ENCODE measurements at places on chromosomes 1 and 21. TPM values are rescaled to one million over a fixed set of nuclear protein-coding genes. Genes with fewer than 3 reads are reported as not detected.

DNA sequence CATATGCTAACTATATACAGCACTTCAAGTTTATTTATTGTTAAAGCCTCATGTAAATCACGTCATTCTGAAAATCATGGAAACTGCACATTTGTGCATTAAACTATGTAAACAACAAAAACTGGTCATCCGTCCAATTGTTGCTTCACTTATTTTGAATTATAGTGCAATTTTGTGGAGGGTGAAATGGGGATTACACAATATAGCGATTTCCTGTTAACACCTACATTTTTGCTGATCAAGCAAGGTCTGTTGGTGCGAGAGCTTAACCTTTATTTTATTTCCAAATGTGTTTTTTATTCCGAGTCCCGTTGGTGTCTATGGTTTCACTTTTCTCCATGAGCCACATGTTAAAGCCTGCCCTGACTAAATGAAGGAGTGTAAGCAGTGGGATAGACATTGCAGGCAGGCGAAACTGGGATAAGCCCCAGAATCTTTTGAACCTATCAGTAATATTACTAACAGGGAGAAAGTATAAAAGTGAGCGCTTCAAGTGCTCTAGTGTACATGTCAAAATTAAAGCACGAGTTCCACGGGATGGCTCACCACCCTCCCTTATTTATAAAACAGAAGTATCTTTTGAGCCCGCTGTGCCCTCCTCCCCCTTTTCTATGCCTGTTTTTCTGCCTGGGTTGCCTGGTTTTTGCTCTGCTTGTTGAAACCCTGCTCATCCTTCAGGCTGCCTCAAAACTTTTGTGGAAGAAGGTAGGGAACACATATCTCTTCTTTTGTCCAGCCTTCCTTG is 120.7 kb downstream of the NFIA start:
- DNase-seq, result peak; percentile 16

The NEK2 gene
- polyA plus RNA-seq, result 8.8 TPM

GRCh38 chr1:37875833-37876232 is 16.4 kb upstream of the MTF1 start:
- DNase-seq, result no peak

The NCF2 gene
- polyA plus RNA-seq, result 0.43 TPM

The OBSCN gene
- polyA plus RNA-seq, result 5.9 TPM

- no peak for DNase-seq
Measured at GRCh38 chr1:153563483-153563901, 2.2 kb downstream of the S100A2 start.

- no peak for DNase-seq
Measured at GRCh38 chr1:143736562-143736961, 235.2 kb downstream of the FAM72C start.

GRCh38 chr1:87872189-87872588 is 543.5 kb downstream of the LMO4 start:
- no peak for DNase-seq

DNA sequence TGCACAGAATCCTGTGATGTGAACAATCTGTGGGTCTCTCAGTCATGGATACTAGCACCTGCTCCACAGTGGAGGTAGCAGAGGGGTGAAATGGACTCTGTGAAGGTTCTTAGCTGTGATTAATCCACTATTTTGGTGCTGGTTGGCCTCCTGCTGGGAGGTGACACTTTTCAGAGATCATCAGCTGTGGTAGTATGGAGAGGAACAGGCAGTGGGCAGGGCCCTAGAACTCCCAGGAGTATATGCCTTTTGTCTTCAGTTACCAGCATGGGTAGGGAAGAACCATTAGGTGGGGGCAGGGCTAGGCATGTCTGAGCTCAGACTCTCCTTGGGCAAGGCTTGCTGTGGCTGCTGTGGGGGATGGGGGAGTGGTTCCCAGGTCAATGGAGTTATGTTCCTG is 54.0 kb upstream of the KCNJ15 start:
- DNase-seq, result no peak

GRCh38 chr1:228828151-228828550 is 92.9 kb downstream of the RHOU start:
- DNase-seq, result no peak

DNA sequence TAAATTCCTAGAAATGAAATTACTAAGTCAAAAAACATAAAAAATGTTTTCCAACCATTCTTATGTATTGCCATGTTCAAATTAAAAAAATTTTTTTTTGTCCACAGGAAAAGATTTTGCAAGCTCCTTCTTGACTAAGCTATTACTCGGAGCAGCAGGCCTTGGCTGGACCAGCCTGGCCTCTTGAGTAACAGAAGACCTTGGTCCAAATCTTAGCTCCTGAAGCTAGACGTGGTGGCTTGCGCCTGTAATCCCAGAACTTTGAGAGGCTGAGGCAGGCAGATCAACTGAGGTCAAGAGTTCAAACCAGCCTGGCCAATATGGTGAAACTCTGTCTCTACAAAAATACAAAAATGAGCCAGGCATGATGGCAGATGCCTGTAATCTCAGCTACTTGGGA is 77.6 kb downstream of the CLSTN1 start:
- DNase-seq, result no peak

GRCh38 chr1:194043984-194044755 is 857.8 kb upstream of the B3GALT2 start:
- peak; percentile 21 for DNase-seq

DNA sequence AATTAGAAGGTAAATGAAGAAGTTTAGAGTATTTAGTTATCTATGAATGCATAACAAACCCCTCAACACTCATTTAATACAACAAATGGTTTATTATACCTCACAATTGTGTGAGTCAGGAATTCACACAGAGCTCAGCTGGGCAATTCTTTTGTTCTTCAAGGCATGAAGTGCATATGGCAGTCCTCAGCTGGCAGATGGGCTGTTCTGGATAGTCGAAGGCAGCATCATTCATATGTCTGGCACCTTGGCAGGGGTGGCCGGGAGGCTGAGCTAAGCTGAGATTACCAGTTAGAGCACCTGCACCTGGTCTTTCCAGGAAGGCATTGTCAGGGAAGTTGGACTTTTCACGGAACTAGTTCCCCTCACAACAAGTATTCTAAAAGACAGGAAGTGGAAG is 286.2 kb upstream of the DUSP10 start:
- DNase-seq, result no peak

DNA sequence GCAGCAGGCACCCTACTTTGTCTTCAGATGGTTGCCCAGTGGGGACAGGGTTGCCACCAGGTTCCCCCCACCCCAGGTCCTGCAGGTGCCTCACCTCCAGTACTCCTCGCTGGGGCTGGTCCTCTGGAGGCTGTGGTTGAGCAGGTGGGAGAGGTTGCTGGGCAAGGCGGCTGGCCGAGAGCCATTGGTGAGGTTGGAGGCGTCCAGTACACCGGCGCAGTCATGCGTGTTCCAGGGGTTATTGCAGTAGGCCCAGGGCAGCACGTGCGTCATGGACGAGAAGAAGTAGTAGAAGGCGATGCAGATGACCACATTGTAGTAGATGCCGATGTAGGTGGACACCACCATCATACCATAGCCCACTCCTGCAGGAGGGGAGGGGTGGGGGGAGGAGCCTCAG is 16.9 kb downstream of the CCDC24 start:
- DNase-seq, result no peak

The HSD3B1 gene
- polyA plus RNA-seq, result not detected

GRCh38 chr1:80579055-80579454 is 1221.7 kb upstream of the ADGRL2 start:
- DNase-seq, result no peak

- no peak for DNase-seq
Measured at GRCh38 chr21:30248844-30249243, 32.9 kb upstream of the CLDN8 start.

DNA sequence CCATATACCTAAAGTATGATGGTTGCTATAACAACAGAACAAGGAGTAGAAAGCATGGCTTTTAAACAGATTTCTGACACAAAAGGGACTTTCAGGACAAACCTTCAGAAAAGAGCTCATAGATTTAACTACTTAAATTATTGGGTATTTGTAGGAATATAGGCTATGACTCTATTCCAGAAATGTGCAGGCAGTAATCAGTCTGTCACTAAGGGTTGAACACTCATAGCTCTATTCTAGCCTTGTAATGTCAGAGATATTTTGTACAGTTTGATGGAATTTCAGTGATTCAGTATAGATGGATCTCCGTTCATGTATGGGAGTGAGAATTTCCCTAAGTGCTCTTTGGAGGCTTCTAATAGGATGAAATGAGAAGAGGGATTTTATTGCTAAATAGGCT is 82.8 kb downstream of the EXTL2 start:
- DNase-seq, result no peak

DNA sequence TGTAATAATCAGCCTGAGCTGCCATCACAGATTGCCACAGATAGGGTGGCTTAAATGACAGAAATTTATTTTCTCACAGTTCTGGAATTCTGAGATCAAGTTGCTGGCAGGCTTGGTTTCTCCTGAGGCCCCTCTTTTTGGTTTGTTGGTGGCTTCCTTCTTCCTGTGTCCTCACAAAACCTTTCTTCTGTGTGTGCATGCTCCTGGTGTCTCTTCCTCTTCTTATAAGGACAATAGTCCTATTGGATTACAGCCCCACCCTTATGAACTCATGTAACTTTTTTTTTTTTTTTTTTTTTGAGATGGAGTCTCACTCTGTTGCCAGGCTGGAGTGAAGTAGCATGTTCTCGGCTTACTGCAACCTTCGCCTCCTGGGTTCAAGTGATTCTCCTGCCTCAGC is 41.0 kb upstream of the F3 start:
- no peak for DNase-seq

GRCh38 chr1:8347635-8348034 is 29.7 kb downstream of the SLC45A1 start:
- no peak for DNase-seq

DNA sequence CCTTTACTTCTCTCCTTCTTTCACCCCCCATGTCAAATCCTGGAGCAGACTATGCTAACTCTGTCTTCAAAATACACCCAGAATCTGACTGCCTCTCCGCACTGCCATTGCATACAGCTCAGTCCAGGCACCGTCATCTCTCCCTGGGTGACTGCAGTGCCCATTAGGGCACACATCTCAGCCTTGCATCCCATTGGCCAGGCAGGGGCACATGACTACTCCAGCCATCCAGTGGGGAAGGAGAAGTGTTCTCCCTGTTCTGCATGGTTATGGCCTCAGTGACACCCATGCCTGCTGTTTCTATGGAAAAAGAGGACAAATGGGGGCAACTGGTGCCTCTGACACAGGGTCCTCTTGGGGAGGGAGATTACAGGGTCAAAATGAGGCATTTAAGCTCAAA is 270.5 kb downstream of the MATN1 start:
- no peak for DNase-seq

The KIF21B gene
- 0.22 TPM for polyA plus RNA-seq
